Common myeloid progenitor, CD34-positive (primary cell): ENCODE measurements at places on chromosomes 13 and 19.
A peak's percentile ranks its signal among the peaks of the same experiment; 100 is the strongest.

DNA sequence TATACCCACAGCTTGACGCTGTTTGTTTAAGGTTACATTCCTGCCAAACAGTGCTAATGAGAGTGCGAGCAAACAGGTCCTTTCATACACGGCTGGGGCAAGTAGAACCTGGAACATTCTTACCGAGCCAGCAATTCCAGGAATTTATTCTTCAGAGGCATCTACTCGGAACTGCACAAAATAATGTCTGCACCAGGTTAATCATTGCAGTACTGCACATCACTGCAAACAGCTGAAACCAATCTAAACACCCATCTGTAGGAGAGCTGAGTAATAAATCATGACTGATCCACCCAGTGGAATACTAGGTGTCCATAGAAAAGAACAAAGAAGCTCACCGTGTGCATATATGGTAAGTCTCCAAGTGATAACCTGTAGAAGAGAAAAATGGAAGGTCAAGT, 1.2 kb upstream of the ZNF579 start:
- no peak for DNase-seq

DNA sequence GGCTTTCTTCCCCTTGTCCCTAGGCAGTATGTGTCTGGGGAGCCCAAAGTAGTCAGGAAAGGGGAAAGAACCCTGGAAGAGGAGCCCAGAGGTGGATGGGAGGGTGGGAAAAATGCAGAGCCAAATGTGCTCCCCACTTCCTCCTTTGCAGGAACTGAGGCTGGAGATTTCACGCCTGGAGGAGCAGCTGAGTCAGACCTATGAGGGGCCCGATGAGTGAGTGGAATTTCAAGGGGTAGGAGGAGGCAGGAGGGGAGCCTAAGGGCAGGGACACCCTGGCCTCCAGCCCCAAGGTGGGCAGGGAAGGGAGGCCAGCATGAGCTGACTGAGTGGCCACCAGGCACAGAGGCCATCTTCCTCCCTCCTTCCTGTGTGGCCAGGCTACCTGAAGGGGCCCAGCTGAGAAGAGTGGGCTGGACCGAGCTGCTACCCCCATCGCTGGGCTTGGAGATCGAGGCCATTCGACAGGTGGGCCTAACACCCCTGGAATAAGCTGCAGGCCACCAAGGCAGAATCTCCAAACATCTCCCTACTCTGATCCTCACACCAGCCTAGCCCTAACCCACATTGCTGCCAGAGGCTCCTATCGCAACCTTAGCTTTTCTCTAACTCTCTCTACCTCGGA, 14.3 kb downstream of the PTH2 start:
- DNase-seq = no peak

DNA sequence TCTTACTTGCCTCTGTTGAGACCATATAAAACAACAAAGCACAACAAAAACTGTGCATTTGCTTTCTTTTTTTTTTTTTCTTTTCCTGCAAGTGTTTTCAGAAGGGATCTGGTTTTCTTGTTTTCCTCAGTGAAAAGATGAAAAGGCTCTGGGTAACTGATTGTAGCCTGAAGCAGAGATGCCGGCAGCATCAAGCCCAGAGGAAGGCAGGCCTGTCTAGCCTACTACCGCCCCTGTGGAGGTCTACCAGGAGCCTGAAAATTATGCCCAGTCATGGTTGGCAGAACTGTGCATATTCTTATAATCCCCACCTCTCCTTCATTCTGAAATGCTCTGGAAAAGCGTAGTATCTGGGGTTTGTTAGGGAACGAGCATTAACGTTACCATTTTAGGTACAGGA, 32.6 kb upstream of the MEDAG start:
- DNase-seq = peak; percentile 22

GRCh38 chr19:31110336-31110735, 238.9 kb downstream of the TSHZ3 start:
- DNase-seq = peak; percentile 25

- no peak for DNase-seq
Observed at GRCh38 chr13:93811071-93811737, 584.6 kb downstream of the GPC6 start.

GRCh38 chr13:66886264-66886663, 343.9 kb downstream of the PCDH9 start:
- DNase-seq = no peak
